ENCODE measurements at places on chromosomes 12 and 14.

GRCh38 chr12:113142886-113143332, 6.6 kb upstream of the CFAP73 start:
- no peak for DNase-seq

DNA sequence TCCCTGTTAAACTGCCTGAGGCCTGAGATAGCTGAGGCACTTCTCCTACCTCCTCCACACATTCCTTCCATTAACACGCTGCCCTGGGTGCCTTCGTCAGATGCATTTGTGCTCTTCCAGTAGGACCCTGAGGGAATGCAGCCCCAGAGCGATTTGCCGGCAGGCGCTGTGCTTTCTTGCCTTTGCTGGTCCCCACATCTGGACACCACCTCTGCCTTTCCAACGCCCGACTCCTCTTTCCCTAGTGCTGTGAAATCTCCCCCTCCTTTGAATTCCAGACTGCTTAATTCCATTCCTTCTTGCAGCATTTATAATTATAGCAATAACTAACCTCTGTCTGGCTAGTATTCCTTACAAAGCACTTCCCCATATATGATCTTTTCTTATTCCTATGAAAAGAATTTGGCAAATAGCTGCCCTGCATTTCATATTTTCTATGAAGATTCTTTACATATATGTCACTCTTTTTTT, 88.4 kb downstream of the C12orf75 start:
- DNase-seq: peak; percentile 3

GRCh38 chr14:23559010-23559925, 3.2 kb downstream of the THTPA start:
- DNase-seq: peak; percentile 65

DNA sequence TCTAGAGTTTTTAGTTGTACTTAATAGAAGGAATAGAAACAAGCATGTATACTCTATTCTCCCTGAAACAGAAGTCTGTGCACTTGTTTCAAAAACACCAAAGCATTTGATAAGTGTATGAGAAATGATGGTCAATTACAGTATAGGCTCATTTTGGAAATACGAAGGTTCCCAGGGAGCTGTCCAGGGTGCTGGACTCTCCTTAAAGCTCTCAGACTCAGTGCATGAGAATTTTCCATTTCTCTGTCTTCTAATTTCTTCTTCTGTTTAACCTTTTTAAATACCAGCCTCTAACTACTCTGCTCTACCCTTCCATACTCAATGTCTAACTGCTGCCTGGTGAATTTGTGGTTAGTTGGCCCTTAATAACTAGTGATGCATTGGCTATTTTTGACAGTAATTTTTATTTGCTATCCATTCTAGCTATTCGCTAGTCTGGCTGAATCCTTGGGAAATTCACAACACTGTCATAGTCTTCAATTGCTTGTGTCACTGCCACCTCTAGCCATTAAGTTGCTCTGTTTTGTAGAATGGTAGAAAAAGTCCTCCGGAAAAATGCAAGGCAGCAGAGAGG, 229.2 kb downstream of the NRXN3 start:
- DNase-seq: peak; percentile 36

- DNase-seq: no peak
Measured at GRCh38 chr12:5780536-5780935, 164.5 kb downstream of the ANO2 start.

DNA sequence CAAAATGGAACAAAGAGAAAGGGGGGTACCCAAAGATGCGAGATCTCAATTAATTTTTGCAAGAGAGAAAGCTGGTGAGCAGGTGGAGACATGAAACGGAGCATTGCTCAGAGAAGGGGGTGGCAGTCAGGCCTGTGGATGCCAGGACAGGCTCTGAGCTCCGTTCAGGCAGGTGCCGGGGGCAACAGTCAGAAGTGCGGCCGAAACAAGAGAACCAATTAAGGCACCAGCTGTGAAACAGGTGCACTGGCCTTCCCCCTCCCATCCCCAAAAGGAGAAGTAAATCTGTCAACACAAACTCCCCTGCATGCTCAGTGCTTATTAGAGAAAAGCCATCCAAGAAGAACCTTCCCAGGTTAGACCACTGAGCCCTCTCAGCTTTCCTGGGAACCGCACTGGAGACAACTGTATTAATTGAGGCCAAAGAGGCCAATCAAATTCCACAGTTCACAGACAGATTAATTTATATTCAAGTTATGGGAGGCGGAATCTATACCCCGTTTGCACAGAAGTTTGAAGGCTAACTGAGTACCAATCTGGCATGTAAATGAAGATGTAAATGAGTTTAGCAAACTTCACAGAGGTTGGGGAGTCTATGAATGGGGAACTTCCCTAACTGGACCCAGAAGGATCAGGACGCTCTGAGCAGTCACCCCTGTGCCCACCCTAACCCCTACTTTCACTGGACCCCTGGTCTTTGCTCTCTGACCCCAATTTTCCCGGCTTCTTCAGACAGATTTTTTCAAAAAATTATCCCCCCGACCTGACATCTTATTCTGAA, 20.9 kb downstream of the OAS2 start:
- no peak for DNase-seq

DNA sequence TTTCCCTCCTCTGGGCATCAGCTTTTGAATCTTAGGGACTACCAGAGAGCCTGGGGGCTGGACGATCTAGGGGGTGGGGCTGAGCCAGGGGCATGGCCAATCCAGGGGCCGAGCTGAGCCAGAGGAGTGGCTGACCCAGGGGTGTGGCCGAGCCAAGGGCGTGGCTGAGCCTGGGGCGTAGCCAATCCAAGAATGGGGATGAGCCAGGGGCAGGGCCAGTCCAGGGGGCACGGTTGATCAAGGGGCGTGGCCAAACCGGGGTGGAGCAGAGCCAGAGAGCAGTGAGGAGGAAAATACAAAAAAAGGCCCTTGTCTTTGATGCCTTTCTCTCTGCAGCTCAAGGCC, 219.3 kb upstream of the NOS1 start:
- no peak for DNase-seq

DNA sequence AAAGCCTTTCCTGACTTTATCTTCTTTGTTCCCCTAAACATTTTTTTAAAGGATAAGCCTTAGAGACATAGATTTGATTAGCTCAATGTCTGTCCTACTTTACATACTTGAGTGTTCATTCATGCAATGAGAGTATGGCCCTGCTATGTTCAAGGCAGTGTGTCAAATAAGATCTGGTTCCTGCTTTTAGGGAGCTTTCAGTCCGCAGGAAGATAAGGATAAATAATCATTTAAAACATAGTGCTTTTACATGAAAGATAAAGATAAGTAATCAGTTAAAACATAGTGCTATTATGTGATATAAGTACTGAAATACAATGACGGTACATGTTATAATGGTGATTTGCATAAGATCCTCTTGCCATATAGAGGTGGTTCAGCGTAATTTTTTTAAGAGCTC, 378.3 kb upstream of the PRICKLE1 start:
- no peak for DNase-seq

DNA sequence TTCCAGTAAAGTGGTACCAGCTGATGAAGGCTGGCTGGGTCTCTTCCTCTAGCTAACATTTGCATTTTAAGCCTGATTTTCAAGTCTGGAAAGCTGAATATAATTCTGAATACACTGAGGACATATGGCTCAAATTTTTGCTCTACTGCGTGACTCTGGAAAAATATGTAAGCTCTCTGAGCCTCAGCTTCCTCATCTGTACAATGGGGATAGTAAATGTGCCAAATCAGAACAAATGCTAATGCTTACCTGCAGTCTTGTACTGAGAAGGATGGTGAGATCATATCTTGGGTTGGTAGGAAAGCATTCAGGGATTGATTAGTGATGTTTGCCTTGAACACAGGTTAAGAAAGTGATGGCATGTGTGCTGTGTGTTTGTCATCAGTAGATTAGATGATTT, 14.6 kb downstream of the HNF1A start:
- DNase-seq: no peak

DNA sequence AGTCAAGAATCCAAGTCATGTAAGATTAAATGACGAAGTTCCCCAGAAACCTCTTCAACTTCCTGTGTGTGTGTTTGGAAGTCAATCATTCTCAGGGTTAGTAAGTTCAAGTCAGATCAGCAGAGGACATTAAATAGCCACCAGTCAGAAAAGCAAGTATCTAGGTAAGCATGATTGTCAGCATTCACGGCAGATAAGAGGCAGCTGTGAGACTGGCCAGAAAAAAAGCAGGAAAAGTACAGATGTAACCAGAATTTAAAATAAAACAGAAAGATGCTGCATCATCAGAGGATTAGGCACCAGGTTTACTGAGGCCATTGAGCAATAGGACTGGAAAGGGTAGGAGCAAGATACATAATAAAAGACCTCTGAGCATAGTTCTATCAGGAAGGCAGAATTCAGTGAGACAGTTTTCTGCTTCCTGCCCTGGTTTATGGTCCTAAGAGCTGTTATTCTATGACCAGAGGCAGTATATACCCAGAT, 606.9 kb downstream of the FSCB start:
- no peak for DNase-seq

- DNase-seq: no peak
Measured at GRCh38 chr14:46377305-46377704, 274.3 kb downstream of the RPL10L start.

DNA sequence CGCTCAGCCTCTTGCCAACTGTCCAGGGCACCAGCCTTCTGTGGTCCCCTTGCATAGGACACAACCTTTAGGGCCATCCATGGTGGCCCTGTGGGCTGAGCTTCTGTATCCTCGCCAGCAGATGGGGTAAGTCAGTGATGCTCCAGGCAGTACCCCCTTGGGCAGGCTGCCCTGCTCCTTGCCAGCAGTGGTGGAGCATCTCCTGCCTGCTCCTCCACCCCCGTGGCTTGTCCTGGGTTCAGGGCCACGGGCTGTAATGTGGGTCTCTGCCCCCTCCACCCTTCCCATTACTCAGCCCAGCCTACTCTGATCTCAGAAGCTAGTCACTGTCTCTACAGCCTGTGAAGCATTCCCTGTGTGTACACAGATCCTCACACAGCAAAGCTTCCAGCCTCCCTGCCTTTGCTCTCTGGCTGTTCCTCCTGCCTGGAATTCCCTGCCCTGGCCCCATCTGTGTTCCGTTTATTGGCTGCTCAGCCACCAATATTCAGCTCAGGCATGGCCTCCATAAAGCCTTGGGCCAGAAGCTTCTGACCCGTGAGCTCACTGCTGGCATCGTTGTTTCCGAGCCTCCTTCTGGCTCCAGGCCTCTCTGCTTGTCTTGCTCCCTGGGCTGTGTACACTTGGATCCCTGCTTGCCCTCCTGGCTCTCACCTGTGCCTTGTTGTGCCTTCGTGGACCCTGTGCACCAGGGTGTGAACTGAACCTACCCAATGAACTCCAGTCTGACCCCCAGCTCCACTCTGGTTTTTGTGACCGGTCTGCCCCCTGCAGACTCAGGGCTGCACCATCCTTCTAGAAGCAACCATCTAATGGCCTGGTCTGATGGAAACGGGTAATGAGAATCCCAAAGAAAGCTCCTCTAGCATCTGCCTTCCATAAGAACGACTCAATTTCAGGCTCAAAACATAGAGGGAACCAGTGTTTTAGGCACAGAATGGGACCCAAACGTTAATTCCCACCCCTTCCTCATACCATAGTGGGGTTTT, 177.0 kb upstream of the PRMT8 start:
- peak; percentile 40 for DNase-seq

DNA sequence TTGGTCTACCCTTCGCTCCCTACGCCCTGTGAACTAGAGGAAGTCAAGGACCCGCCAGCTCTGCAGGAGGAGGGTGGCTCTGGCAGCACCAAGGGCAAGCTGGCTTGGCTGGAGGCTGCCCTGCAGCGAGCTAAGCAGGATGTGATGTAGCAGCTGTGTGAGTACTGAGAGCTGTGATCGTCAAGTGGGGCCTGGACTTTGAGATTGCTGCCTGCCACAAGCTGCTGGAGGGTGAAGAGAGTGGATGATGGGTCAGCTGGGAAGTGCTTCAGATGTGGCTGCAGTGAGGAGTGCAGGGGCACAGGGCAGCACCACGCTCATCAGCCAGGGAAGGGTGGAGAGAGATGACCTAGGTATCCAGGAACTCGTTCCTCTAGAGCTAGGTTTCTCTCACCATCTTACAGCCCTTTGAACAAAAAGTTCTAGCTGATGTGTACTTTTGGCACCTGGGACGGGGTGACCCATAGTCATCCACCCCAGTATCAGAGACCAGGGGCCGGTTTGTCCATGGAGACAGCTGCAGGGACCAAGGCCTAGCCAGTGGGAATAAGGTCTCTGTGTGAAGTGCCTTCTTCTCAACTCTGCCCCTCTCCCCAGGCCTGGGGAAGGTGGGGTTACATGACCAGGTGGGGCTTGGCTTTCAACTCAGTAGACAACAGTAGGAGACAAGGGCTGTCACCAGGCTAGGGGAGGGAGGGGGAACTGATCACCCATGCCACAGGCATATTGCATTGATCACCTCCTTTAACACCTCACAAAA, 3.2 kb downstream of the KRT86 start:
- DNase-seq: no peak

DNA sequence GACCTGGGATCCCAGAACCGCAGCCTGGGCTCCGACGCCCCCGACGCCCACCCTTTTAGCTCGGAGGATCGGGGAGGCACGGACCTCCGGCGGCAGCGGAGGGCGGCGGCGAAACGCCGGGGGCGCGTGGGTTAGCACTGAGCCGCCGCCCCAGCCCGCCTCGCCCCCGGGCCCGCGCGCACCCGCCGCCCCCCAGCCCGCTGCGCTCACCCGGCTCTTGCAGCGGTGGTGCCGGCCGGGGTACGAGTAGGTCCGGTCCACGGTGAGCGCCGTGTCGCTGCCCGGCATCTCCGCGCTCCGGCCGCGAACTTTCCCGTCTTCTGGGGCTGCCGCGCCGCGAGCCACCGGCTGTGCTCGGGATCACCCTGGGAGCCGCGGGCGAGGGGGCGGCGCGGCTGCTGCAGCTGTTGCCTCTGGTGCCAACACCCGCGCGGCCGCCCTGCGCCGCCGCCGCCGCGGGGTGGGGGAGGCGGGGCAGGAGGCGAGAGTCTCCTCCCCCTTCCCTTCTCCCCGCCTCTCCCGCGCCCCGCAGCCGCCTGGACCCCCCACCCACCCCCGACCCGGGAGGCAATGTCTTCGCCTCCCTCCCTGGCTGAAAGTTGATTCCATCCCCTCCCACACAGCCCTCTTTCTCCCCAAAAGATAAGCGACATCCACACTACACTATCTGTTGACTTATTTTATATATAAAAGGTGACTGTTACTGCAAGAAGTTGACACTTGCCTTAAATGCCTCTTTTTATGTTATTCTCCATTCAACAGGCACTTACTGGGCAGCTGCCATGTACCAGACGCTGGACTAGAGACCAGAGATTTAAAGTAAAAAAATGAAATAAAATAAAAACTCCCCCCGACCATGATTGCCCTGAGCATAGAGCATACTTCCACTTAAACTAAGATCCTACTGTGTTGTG, at the start of gene TMCC3:
Gene TMCC3 (minus strand): TSS at position 415 of the 914 bp plus-strand sequence. CDS start 127 bp downstream, at position 288.
- DNase-seq: peak; percentile 48

- no peak for DNase-seq
Measured at GRCh38 chr12:52575256-52575655, 1.6 kb upstream of the KRT74 start.

- DNase-seq: no peak
Measured at GRCh38 chr14:94042433-94043091, 16.4 kb downstream of the OTUB2 start.

- DNase-seq: no peak
Measured at GRCh38 chr12:92255741-92256140, 110.1 kb upstream of the BTG1 start.
